ENCODE measurements at places on chromosomes 1 and 21.

DNA sequence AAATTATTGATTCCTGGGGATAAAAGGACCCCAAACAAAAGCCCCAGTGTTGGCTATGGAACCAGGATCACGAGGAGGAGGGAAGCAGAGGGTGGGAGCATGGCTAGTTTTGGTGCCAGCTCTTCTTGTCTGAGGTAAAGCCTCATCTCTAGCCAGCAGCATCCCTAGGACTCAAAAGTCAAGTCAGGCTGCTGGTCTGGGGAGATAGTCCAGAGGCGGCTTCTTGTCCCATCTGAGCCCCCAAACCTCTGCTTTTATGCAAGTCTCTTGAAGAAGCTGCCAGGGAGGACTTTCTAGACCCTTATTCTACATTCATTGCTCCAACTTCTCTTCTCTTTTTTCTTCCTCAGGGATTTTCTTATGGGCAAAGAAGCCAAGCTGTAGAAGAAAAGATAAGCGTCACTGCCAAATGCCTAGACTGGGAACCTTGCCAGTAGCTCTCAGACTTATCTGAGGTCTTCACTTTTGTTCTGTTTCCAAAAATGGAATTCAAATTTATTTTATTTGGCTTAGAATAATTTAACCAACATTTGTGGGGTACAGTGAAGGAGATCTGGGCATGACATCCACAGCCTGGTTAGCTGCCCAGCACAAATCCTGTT, 6.9 kb upstream of the ANKRD35 start:
- no peak for DNase-seq

- DNase-seq = no peak
Measured at GRCh38 chr1:51559064-51559500, 40.0 kb upstream of the EPS15 start.

- DNase-seq = no peak
Measured at GRCh38 chr1:16241221-16241708, 4.3 kb upstream of the CPLANE2 start.

GRCh38 chr21:38735626-38736206, 70.0 kb upstream of the ETS2 start:
- DNase-seq = no peak

Measured in coronary artery (tissue), 2 donors.